Right kidney (tissue), 9 donors: ENCODE measurements at places on chromosomes 1 and 21.

DNA sequence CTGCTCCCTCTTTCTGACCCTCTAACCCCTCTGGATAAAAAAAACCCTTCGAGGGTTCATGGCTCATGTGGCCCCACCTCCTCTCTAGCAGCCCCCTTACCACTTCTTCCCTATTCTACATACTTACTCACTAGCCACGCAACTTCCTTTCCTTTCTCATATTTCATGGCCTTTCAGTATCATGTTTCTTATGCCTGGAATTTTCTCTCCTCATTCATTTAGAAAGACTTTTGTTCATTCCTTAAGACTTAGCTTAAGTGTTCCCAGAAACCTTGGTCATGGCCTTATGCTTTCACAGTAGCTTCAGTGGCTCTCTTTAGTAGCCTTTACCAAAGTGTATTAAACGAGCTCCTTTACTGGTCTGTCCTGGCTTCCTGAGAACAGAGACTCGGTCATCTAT, 6.1 kb downstream of the ACP6 start:
- DNase-seq = no peak

DNA sequence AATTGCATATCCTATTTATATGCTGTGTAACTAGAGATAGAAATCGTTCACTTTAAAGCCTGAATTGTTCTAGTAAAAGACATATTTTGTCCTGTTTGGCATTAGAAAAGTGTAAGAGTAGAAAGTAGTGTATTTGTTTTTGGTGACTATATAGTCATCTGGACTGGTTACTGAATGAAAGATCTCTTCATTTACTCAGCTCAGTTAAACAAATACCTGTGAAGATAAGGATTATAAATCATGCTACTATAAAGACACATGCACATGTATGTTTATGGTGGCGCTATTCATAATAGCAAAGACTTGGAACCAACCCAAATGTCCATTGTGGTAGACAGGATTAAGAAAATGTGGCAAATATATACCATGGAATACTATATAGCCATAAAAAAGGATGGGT, 125.1 kb downstream of the PLA2G4A start:
- DNase-seq = no peak

DNA sequence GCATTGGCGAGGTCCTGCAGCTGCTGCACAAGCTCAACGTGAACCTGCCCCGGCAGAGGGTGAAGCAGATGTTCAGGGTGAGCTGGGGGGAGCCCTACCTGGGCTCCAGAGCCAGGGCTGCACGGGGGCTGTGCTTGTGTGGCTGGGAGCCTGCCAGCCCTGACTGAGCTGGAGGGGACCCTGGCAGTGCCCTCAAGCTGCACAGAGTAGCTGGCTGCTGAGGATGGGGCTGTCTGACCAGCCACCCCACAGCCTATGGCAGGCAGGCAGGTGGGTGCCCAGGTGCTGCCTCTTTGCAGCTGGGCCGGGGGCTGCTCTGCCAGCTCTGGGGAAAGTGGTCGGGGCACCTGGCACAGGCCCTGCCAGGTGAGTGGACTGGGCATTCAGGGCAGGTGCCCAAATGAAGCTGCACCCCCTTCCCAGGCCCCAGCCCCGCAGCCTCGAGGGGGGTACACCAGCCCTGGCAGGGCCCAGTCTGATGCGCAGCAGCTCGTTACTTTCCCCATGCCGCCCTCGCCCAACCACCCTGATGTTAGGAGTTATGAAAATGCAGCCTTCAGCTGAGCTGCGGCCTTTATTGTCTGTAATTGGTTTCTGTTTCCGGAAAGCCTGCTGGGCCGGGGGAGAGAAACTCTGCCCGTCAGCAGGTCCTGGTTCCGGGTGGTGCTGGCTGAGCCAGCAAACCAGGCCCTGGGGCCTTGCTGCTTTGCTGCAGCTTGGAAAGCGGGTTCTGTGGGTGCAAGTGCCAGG, 4.3 kb downstream of the PLCH2 start:
- no peak for DNase-seq

- DNase-seq = no peak
These were observed 9.5 kb downstream of the CFH start for GRCh38 chr1:196661345-196661744.

GRCh38 chr1:223175032-223175431, 32.0 kb upstream of the TLR5 start:
- DNase-seq = no peak

DNA sequence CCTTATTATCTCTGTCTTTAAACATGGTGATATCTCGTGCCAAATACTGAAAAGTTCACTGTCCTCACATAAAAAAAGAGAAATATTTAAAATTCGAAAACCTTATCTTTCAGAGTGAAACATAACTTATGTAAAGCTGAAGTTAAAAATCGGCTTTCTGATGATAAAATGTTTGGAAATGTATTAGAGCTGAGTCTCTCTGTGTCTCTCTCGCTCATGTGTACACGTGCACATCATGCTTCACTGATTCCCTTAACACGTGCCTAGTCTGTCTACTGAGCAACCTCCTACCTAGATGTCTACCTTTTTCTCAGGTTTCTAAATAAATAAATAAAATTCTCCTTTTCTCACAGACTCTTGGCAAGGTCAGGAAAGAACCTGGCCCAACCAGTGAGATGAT, 17.1 kb downstream of the HHIPL2 start:
- no peak for DNase-seq

DNA sequence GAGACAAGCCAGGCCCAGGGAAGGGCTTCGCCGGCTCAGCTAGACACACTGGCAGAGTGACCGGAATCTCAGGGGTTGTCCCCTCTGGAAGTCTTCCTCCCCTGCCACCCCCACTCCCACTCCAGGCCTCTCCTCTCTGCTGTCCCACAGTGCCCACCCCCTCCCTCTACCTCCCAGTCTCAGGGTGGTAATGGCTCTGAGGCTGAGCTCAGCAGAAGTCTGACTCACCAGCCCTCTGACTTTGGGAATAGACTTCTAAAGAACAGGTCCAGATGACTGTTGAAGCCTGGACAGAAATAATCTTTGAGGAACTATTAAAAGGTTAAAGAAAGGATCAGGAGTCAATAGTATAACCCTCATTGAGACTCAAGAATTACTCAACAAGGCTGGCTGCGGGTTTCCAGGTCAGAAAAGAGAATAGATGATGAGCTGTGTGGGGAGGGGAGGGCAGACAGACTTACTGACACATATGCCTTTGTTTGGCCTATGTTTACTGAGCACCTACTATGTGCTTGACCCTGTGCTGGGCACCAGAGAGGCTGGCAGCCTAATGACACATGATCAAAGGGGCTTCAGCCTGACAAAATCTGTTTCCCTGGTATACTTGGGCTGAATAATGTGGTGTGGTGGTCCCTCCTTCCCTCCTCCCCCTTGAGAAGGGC, 8.2 kb downstream of the HCRTR1 start:
- no peak for DNase-seq

- DNase-seq = no peak
These were observed 22.0 kb downstream of the OLFM3 start for GRCh38 chr1:101974599-101975274.

GRCh38 chr1:36494971-36495370, 12.3 kb upstream of the CSF3R start:
- no peak for DNase-seq

GRCh38 chr1:22953057-22953739, 19.5 kb downstream of the LACTBL1 start:
- DNase-seq = peak; percentile 71

DNA sequence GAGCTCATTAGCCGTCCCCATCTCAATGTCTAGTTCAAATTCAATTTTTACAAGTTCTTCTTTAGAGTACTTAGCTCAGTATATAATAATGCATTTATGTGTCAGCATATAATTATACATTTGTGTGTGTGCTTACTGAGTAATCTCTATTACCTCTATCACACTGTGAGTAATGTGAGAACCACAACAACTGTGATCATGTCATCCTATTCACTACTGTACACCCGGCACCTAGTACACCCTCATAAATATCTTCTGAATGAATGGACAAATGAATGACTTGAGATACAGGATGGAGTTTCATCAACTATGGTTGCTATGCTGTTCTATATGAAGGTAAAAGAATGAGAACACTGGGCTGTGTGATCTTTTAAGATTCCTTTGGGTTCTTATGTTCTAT, 124.0 kb downstream of the GPATCH2 start:
- DNase-seq = no peak

DNA sequence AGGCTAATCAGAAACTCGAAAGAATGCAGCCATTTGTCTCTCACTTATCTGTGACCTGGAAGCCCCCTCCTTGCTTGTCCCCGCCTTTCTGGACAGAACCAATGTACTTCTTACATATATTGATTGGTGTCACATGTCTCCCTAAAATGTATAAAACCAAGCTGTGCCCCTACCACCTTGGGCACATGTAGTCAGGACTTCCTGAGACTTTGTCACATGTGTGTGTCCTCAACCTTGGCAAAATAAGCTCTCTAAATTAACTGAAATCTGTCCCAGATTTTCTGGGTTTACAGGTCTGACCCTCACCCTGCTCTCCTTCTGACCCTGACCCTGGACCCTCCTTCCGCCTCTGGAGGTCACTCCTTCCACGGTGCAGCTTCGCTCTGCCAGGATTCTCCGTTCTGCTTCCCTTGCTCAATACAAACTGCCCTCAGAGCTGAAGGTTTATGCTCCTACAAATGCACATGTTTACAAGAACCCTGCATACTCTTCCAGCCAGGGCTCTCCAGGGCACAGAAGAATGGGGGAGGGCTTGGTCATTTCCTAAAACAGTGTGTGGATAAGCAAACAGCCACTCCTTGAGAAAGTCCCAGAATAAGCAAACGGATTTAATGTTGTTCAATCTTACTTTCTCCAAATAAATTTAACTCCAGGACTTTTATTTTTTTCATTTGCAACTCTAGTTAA, 160.5 kb downstream of the ACTL8 start:
- DNase-seq = no peak

- no peak for DNase-seq
These were observed 158.4 kb upstream of the BACE2 start for GRCh38 chr21:41009398-41010100.

- no peak for DNase-seq
These were observed 147.7 kb upstream of the IVNS1ABP start for GRCh38 chr1:185464777-185465176.

- no peak for DNase-seq
These were observed 10.5 kb downstream of the TENT5C start for GRCh38 chr1:117616356-117616755.

GRCh38 chr21:43585924-43586413, 73.3 kb downstream of the HSF2BP start:
- DNase-seq = peak; percentile 51

- no peak for DNase-seq
These were observed 13.8 kb downstream of the LMNA start for GRCh38 chr1:156128308-156128653.

DNA sequence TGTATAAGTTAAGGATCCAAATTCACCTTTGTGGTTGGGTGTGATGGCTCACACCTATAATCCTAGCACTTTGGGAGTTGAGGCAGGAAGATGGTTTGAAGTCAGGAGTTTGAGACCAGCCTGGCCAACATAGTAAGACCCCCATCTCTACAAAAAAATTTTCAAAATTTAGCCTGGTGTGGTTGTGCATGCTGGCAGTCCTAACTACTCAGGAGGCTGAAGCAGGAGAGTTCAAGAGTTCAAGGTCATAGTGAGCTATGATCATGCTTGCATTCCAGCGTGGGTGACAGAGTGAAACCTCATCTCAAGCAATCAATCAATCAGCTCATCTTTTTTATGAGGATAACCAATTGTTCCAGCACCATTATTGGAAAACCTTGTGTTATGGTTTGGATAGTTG, 16.5 kb upstream of the SLC1A7 start:
- DNase-seq = no peak

DNA sequence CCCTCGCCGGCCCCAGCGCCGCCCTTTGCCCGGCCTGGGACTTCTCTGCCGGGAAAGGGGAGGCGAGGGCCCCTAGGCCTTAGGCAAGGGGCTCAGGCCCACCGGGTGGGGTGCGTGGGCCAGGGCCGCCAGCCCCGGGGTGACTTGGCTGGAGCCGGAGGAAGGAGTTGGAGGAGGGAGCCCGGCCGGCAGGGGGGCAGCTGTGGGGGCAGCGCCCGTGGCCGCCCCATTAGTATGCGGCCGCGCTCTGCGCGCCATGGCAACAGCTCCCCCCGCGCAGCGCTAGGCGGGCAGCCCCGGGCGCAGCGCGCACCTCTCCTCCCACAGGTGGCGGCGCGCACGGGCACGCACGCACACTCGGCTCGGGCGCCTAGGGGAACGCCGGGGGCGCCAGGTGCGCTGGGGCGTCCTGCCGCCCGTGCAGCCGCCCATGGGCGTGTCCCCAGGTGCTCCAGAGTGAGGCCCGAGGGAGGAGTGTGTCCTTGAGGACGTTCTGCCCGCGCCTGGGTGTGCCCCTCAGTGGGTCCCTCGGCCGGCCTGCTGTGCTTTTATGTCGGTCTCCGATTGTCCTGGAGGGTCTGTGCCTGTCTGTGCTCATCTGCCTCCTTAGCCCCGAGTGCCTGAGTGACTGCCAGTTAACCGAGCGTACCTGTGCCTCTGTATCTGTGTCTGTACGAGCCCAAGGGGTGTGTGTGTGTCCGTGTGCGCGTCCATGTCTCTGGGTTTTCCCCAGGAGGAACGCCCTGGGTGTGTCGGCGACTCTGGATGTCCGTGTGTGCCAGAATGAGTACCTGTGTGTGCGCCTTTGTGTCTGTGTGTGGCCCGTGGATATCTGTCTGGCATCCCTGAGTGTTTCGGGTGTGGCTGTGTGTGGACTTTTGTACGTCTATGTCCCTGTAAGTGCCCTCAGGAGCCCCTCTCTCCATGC, 38.2 kb upstream of the WASF2 start:
- peak; percentile 94 for DNase-seq

GRCh38 chr1:150615346-150616201, 13.8 kb downstream of the ENSA start:
- DNase-seq = no peak

DNA sequence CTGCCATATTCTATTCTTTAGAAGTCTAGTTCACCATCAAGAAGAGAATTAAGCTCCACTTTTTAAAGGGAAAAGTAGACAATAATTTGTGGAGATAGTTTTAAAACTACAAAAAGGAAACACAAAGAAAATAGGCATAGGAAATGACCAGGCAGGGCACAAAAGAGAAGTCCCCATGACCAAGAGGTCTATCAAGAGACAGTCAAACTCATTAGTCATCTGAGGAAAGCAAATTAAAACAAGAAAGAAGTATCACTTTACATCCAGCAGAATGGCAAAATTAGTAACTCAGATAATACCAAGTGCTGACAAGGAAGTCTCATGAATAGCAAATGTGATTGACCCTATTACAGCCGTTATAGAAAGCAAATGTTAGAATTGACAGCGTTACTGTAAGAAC, 243.7 kb upstream of the SNX7 start:
- DNase-seq = no peak

- DNase-seq = no peak
These were observed 19.9 kb upstream of the LDLRAP1 start for GRCh38 chr1:25523542-25523941.

- DNase-seq = no peak
These were observed 641.6 kb upstream of the ADGRL4 start for GRCh38 chr1:79648126-79648525.

GRCh38 chr1:22920026-22920733, 52.5 kb downstream of the LACTBL1 start:
- DNase-seq = no peak

- peak; percentile 36 for DNase-seq
These were observed 42.7 kb downstream of the HSD3B1 start for GRCh38 chr1:119549719-119550132.

GRCh38 chr1:116853680-116854402, 55.9 kb upstream of the PTGFRN start:
- peak; percentile 56 for DNase-seq

GRCh38 chr1:17890056-17890814, 135.1 kb downstream of the ACTL8 start:
- DNase-seq = no peak

GRCh38 chr1:216045400-216045799, 377.8 kb downstream of the USH2A start:
- no peak for DNase-seq
